ENCODE measurements at places on chromosomes 1 and 21.

- no peaks in the 10 kb centered on the region for H3K36me3 ChIP-seq
- no peak for DNase-seq
- H3K4me1 ChIP-seq: peaks cover 5% of the 10 kb centered on the region
- no peak overlapping the region for H3K4me3 ChIP-seq
- peaks cover 4% of the 10 kb centered on the region for H3K27me3 ChIP-seq
Observed at GRCh38 chr1:150551784-150552127, 2.5 kb downstream of the ADAMTSL4 start.

DNA sequence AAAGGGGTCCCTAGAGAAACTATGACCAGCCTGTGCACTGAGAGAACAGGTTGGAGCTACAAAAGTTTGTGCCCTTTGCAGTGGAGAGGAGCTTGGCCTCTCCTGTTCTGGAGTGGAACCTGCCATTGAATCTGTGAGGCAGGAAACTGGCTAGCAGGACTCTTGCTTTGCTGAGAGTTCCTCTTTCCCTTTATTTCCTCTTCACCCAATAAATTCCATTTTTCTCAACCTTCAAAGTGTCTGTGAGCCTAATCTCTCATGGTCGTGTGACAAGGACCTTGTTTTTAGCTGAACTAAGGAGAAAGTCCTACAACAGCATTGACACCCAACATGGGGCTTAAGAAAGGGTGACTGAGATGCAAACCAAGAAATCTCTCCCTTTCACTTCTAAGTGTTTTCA is 42.7 kb upstream of the FASLG start:
- H3K27ac ChIP-seq: no peak overlapping the region
- DNase-seq: no peak
- no peak overlapping the region for H3K4me3 ChIP-seq
- no peaks in the 10 kb centered on the region for H3K27me3 ChIP-seq

DNA sequence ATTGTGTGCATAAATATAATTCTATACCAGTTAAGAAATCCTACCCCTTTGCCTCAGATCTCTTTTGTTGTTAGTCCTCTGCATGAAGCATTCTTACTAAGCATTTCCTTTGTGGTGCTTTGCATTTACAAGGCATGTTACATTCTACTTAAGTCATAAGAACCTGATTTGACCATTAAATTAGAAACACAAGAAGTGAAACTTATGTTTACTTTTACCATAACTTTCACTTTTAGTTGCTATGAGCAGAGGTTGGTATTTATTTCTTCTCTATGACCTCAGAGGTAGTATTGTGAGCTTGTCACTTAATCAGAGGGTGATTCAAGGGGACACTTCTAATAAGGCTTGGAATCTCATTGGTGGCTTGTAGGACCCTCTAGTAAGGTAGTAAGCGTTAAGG is 9.0 kb downstream of the FAM20B start:
- no peaks in the 10 kb centered on the region for H3K27me3 ChIP-seq
- H3K4me3 ChIP-seq: no peak overlapping the region
- H3K36me3 ChIP-seq: no peaks in the 10 kb centered on the region
- H3K4me1 ChIP-seq: peaks cover 8% of the 10 kb centered on the region

GRCh38 chr1:156102633-156103511 is 11.6 kb upstream of the LMNA start:
- no peak overlapping the region for H3K4me3 ChIP-seq
- no peak for DNase-seq
- H3K27ac ChIP-seq: peak overlapping the region; percentile 91
- peaks cover 50% of the 10 kb centered on the region for H3K4me1 ChIP-seq

- no peaks in the 10 kb centered on the region for H3K36me3 ChIP-seq
- H3K4me3 ChIP-seq: no peak overlapping the region
- no peaks in the 10 kb centered on the region for H3K4me1 ChIP-seq
- DNase-seq: no peak
Observed at GRCh38 chr1:63946866-63947491, 173.2 kb downstream of the ROR1 start.

Measured in effector memory CD4-positive, alpha-beta T cell (primary cell).